ENCODE measurements at places on chromosomes 2 and 18. TPM values are rescaled to one million over a fixed set of nuclear protein-coding genes. Genes with fewer than 3 reads are reported as not detected.

The LOXHD1 gene
- 3.4 TPM for total RNA-seq

DNA sequence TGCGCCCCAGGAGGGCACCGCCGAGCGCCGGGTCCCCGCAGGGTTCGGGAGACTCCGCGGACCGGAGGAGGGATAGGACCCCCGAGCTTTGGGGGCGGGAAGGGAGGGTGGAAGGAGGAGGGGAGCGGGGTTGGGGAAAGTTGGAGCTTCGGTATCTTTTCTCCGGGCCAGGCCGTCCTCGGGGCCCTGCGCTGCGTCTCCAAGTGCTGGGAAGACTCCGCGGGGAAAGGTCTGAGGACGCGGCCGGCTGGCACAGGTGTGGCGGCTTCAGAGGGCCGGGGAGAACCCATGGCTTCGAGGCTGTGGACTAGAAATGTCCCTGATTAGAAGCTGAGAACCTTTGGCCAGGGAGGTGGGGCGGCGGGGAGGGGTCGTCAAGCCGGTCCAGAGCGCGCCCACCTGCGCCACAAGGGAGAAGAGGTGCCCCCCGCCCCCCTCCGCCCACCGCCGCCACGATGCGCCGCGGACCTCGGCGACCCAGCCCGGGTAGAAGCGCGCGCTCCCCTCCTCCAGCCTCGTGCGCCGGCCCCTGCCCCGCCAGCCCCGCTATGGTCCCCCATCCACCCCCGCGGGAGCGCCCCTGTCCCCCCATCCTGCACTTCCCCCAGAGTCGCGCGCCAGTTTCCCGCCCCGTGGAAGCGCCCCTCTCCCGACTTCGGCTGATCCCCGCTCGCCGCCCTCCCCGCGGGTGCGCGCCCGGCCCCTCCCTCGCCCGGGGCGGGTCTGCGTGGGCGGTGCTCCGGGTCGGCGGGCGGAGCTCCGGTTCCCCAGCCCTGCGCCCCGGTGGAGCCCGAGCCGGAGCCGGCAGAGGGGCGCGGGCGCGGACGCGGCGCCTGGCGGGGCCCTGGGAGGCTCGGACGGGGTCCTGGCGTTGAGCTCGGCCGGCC is at the start of gene SNTG2:
SNTG2 (plus strand) TSS at position 770 of the 887 bp plus-strand sequence. CDS start 148 bp downstream, outside the sequence.
- DNase-seq: peak; percentile 70

DNA sequence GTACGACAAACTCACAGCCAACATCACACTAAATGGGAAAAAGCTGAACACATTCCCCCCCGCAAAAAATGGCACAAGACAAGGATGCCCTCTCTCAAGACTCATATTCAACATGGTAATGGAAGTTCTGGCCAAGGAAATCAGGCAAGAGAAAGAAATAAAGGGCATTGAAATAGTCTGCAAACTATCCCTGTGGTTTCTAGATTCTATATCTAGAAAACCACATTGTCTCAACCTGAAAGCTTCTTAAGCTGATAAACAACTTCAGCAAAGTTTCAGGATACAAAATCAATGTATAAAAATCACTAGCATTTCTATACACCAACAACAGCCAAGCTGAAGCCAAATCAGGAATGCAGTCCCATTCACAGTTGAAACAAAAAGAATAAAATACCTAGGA is 294.6 kb upstream of the CYP26B1 start:
- no peak for DNase-seq

DNA sequence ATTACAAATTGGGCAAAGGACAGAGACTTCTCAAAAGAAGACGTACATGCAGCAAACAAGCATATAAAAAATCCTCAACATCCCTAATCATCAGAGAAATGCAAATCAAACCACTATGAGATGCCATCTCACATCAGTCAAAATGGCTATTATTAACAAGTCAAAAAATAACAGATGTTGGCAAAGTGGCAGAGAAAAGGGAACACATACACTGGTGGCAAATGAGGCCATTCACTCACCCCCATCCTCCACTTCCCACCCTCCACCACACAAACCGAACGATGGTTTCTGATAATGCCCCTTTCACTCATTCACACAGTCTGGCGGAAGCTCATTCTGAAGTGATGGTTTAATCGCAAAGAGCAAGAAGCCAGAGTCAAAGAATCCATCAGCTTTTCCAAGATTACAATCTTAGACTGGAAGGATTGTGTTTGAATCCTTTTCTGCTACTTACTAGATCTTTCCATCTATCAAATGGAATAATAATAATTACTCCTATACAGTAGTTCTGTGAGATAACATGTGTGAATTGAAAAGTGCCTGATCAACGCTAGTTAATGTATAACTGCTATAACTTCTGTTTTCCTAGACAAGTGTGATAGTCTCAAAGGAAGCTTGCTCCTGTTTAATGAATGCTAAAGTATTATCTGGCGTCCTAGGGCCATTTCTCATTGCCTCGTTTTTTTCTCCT is 16.9 kb upstream of the CD28 start:
- DNase-seq: no peak

The ALPG gene
- not detected for total RNA-seq

The VIL1 gene
- not detected for total RNA-seq

The CCDC102B gene
- 19.6 TPM for total RNA-seq

GRCh38 chr2:39913648-39914461 is 134.8 kb upstream of the THUMPD2 start:
- DNase-seq: peak; percentile 90

The SULT1C2 gene
- 0.92 TPM for total RNA-seq

DNA sequence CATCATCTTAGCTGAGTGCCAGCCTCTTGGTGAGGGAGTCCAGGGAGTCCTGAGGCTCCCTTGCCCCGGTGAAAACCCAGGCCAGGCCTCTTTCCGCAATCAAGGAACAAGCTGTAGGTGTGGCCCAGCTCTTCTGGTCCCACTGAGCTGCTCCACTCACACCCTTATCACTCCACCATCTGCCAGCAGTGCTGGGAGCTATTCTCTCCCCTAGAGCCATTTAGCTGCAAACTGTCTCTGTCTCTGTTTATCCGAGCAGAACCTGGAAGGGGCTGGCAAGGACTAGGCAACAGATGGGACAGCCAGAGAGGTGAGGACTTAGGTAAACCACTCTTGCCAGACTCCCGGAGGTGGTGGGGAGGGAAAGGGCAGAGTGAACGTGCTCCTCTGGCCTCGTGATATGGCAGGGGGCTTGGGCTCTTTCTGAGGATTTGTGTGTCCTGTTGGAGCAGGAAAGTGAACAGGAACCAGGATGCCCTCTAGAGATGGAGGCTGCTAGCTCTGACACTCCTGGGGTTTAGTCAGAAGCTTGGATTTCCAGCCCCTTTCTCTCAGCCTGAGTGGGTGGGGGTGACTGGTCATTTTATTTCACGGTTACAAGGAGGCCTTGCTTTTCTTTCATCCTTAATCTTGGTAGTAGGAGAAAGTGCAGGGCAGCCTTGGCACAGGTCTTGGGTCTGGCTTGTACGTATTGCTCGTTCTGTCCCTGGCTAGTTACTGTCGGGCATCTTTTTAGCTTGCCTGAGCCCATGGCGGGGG is 19.6 kb downstream of the B3GNT2 start:
- no peak for DNase-seq

GRCh38 chr2:160402501-160402900 is 91.1 kb downstream of the RBMS1 start:
- DNase-seq: peak; percentile 58

- no peak for DNase-seq
Observed at GRCh38 chr2:46145017-46145416, 152.2 kb upstream of the EPAS1 start.

DNA sequence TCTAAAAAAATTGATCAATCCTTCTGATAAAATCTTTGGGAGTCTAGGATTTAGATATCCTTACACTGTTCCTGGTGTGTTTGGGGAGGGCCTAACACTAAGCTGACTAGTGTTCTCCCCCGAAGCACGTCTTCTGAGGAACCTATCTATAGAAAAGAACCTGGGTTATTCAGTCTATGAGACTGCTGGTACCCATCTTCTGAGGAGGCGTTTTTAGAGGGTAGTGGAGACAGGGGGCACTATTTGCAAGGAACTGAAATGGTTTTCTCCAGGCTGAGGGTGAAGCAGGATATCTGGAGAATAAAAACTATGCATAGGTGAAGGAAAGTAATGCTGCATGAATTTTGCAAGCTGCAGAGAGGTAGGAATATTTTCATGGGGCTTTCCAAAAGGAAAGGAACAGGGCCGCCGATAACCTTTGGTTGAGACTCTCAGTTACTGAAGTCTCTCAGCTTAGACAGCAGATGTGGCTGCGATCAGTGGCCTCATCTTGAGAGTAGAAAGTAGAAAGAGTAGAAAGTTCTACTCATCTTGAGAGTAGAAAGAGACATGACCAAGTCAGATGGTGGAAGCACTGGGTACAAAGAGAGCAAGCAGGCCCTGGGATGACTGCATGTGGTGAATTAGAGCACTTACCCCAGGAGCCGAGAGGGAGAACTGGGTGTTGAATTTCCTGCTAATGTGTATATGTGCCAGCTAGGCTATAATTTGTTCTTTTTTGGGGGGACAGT is 31.8 kb upstream of the KCNE4 start:
- no peak for DNase-seq

DNA sequence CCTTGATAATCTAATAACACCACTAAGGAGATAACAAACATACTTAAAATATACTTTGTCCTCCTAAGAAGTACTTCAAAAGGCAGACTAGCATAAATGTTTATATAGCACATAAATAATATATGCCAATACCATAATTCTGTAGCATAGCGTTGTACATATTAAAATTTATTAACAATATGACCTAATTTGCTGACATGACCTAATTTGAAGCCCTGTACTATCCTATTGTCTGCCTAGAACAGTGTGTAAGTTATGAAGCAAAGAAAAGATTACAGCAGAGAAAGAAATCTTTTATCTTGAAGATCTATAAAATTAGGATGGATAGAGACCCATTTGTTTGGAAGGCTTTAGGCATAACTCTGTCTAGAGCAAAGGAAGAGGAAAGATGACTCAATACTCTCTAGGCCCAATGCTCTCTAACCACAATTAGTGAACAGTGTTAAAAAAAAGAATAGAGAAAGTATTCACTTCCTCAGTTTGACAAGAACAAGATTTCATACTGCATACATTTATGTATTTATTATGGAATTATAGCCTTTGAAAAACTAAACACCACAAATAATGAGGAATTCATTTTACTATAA is 231.3 kb downstream of the ZRANB3 start:
- no peak for DNase-seq

DNA sequence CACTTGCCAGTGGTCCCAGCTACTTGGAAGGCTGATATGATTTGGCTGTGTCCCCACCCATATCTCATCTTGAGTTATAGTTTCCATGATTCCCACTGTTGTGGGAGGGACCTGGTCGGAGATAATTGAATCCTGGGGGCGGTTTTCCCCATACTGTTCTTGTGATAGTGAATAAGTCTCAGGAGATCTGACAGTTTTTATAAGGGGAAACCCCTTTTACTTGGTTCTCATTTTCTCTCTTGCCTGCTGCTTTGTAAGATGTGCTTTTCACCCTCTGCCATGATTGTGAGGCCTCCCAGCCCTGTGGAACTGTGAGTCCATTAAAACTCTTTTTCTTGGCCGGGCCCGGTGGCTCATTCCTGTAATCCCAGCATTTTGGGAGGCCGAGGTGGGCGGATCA is 265.4 kb upstream of the SPOPL start:
- no peak for DNase-seq

- no peak for DNase-seq
Observed at GRCh38 chr2:202609381-202610145, 25.2 kb upstream of the FAM117B start.

GRCh38 chr2:201980389-201980821 is 53.2 kb upstream of the FZD7 start:
- no peak for DNase-seq

DNA sequence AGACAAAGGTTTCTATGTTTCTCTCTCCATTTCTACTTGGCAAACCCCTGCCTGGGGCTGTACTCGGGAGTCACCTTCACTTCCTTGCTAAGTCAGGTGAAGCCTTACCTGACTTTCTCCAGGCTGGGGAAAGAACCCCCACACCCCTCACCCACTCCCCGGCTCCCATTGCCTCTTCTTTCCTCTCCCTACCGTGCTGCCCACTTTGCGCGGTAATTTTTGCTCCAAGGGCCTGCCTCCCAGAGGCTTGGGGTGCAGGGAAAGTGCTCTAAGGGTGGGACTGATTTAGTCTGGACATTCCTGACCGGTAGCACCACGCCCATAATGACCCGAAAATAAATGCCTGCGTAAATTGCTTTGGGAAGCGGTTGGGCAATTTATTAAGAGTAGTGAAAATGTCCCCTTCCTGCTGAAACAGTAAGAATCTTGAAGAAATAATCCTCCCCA is 49.1 kb upstream of the ATP6V1B1 start:
- no peak for DNase-seq

- no peak for DNase-seq
Observed at GRCh38 chr2:158756331-158756730, 38.8 kb upstream of the DAPL1 start.

The BOLA3 gene
- total RNA-seq: 38.4 TPM

The PLGLB2 gene
- total RNA-seq: 2.6 TPM

The CHRND gene
- total RNA-seq: 34.2 TPM

DNA sequence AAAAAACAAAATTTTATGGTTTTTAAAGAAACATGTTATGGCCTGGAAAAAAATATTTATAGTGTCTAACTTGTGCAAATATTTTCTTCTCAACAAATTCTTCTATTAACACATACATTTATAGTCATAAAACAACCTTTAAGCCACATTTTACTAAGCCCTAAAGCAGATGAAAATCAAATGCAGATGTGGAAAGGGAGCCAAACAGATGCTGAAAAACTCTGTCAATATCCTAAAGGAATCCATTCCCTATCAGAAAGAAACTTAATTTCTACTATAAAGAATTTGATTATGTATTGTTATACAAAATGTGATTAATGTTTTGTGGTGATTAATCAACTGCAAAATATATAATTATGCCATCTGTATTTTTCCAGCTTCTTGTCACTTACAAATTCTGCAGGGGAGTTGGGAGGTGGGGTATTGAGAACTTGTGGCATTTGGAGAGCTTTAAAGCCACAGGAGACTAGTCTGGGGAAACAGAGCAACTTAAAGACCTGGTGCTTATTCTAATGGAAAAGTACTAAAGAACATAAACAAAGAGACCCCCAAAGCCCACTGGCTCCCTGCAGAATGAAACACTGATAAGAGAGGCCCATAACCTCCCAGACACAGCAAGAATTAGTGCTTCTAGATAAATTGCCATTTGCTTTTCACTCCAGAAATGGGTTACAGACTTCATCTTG is 1721.0 kb upstream of the PIK3C3 start:
- no peak for DNase-seq

- DNase-seq: no peak
Observed at GRCh38 chr2:219291394-219291793, 12.2 kb downstream of the DNAJB2 start.

- DNase-seq: no peak
Observed at GRCh38 chr2:6067806-6068205, 375.6 kb downstream of the SOX11 start.

- peak; percentile 29 for DNase-seq
Observed at GRCh38 chr2:188878716-188879115, 95.5 kb upstream of the COL3A1 start.

The CENPA gene
- total RNA-seq: 3.1 TPM

DNA sequence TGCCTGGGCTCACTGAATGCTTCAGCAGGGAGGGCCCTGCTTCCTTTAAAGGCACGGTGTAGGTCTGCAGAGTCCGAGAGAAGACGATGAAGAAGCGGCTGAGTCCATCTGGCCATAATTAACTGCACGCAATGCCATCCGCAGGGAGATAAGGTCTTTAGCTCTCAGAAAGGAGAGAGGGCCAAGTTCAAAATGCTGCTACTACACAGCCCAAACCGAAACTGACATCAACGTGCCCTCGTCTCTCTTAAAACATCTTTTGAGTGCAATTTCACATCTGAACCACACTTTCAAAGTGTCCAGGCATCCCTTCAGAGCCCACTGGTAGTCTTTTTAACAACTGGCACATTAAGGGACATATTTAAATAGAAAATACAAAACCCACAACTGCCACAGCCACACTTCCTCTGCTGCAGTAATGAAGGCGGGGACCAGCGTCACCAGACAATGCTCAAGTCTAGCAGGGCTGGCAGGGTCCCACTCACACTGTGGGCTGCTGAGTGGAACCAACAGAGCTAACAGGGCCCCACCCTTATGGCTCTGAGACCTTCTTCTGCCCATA is 35.8 kb downstream of the ST3GAL5 start:
- no peak for DNase-seq
